ENCODE measurements at places on chromosomes 5 and 9.

GRCh38 chr9:79757881-79758669 lies 186.3 kb downstream of the TLE4 start:
- no peak for DNase-seq

- DNase-seq = no peak
Observed at GRCh38 chr5:137616046-137616445, 116.9 kb upstream of the SPOCK1 start.

DNA sequence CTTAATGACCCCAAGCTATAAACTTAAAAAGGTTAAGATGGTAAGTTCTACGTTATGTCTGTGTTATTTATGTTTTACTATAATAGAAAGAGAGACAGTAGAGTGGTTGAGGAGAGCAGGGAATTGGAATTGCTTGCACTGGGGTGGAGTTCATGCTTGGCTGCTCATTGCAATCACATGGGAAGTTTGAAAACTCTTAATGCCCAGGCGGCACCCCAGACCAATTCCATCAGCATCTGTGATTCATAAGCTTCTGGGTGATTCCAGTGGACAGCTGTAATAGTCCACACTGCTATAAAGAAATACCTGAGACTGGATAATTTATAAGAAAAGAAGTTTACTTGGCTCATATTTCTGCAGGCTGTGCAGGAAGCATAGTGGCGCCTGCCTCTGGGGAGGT lies 323.9 kb upstream of the MSX2 start:
- no peak for DNase-seq

DNA sequence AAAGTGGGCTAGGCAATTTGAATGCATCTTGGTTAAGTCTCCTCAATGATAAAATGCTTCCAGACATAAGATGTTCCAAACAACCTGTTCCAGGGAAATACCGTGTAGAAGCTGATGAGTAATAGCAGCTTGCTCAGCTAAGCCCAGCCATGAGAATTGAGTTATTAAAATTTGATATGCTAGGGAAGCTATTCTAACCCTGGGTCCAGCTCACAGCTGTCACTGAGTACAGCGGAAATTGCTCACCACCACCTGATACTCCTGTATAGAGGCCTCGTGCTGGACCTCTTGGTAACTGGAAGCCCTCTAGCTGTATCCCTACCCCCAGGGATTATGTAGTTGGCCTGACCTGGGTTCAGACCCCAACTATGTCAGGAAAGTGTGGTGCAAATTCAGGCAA lies 521.3 kb upstream of the TRPC7 start:
- DNase-seq = no peak

DNA sequence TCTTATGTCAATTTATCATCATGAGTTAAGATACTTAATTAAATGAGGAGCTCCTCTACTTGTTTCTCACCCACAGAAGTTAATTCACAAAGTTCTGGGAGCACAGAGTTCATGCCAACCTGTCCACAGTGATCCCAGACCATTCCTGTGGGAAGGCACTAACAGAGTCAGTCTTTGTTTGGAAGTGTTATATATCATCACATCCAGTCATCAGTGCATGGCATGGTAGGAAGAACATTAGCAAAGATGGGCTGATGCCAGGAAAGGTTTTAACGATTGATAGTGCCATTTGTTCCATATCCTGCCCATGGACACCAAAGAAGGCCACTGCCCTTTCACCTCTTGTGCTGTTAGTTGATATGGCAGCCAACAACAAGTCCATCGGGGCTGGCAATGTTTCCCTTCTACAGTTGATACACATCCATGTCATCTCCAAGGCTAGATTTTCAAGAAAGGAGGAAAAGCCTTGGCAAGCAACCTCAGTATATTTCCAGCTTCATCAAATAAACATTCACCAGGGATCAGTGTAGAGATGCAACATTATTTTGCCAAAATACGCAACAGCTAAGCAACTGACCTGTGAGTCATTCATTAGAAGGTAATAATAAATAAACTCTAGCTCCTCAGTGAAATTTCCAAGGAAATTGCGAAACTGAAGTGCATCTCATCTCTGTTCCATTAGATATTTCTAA lies 169.6 kb downstream of the RORB start:
- DNase-seq = no peak

DNA sequence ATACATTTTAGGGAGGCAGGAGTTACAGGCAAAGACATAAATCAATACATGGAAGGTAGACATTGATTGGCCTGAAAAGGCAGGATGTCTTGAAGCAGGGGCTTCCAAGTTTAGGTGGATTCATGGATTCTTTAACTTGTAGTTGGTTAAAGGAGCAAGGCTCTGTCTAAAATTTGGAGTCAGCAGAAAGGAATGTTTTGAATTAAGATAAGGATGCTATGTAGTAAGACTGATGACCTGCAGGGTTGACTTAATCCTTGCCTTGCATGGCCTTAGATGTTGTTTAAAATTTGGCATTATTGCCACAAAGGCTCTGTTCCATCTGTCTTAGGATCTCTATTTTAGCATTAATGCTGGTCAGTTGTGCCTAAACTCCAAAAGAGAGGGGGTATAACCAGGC lies 171.3 kb downstream of the C5orf15 start:
- DNase-seq = no peak

DNA sequence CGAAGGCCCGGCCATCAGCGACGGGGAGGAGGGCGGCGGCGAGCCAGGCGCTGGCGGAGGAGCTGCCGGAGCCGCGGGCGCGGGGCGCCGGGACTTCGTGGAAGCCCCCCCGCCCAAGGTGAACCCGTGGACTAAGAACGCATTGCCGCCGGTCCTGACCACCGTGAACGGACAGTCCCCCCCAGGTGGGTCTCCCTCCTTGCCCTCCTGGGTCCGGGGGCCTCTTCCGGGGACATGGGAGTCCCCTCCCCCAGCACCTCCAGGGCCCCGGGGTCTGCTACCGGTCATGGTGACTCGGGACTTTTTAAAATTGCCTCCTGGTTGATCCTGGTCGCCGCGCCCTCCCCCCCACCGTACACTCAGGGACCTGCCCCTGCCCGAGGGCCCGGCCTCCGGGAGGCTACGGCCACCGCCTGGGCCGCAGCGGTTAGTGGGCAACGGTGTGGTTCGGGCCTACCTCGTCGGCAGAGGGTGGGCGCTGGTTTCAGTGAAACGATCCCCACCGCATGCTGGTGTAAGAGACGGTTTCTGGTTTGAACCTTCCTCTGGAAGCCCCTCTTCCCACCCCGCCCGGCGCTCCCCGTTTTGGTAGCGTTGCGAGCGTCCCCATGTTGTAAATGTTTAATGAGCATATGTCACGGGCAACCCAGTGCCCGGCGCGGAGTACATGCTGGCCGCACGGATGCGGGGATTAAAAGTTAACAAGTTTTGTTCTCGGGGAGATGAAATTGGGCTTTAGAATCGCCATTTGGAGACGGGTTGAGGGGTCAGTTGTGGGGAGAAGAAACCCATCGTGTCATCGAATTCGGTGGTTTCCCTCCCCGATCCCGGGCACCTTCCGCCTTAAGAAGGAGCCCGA lies 1.1 kb downstream of the LARP1 start:
- peak; percentile 30 for DNase-seq

DNA sequence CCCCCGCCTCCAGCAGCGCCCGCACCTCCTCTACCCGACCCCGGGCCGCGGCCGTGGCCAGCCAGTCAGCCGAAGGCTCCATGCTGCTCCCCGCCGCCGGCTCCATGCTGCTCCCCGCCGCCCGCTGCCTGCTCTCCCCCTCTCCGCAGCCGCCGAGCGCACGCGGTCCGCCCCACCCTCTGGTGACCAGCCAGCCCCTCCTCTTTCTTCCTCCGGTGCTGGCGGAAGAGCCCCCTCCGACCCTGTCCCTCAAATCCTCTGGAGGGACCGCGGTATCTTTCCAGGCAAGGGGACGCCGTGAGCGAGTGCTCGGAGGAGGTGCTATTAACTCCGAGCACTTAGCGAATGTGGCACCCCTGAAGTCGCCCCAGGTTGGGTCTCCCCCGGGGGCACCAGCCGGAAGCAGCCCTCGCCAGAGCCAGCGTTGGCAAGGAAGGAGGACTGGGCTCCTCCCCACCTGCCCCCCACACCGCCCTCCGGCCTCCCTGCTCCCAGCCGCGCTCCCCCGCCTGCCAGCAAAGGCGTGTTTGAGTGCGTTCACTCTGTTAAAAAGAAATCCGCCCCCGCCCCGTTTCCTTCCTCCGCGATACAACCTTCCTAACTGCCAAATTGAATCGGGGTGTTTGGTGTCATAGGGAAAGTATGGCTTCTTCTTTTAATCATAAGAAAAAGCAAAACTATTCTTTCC lies 19.3 kb downstream of the CDKN2A start:
- DNase-seq = peak; percentile 30

GRCh38 chr9:3059781-3060468 lies 216.0 kb upstream of the PUM3 start:
- no peak for DNase-seq

- DNase-seq = no peak
Observed at GRCh38 chr5:122541388-122541787, 229.4 kb downstream of the SNCAIP start.

- no peak for DNase-seq
Observed at GRCh38 chr5:1772634-1773033, 27.0 kb downstream of the MRPL36 start.

GRCh38 chr9:101458963-101459631 lies 23.5 kb upstream of the ALDOB start:
- DNase-seq = no peak

DNA sequence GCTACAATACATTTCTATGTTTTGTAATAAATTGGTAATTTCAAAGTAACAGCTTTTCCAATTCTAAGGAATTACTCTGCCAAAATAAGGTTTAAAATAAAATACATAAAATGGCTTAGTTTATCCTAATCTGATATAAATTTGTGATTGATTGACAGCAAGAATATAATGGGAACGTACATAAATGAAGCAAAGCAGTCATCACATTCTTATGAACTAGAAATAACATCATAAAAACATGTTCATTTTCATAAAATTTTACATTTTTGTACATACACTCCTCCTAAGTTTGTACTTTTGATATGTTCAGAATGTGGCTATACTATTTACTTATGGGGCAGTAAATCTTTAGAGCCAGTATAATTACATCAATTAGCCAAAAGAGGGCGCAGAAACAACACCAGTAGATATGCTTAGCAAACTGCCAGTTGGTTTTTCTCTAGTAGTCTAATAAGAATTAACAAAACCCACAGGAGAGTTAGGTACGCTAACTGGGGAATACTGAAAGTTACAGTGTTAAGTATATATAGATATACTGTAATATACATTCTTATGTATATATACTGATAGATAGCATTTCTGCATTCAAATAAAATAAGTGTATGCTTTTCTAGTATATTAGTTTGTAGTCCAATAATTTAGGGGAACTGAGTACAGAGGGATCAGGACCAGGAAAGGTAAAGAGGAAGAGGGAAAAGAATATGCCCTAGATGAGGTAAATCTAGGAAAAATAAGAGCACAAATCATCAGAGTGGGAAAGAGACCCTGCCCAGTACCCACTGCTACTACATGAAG lies 76.8 kb downstream of the ZDHHC21 start:
- DNase-seq = no peak

DNA sequence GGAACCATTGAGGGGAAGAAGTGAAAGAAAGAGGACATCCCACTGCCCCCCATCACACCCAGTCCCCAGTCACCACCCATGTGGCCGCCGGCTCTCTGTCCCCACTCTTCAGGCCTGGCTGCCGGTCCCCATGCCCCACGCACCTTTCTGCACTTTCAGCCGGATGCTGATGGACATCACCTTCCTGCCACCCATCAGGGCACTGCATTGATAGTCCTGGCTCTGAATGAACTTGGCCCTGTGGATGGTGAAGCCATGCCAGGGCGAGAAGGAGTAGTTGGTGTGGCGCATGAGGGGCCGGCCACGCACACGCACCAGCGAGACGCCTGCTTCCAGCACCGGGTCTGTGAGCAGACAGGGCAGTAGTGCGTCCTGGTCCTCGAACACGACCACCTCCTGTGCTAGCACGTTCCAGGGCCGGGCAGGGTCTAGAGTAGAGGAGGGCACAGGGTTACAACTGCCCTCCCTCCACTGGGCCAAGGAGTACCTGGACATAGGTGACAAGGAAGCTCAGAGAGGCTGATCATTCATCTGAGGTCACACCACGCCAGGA lies 6.4 kb downstream of the CSF1R start:
- no peak for DNase-seq

DNA sequence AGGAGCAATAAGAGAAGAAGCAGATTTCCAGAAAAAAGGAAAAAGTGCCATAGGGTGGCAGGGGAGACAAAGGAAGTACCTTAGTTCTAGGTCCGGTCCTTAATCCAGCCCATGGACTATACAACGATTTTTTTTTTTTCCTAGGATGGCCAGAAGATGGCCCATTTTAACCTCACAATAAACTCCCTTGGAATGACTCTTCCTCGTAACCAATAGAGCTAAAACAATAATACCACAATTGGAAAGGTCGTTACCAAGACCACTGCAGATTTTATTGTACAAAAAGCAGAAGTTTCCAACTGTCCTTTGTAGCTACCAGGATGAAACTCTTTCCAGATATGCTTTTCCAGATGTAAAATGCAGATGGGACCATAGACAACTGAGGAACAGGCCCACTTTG lies 34.4 kb upstream of the SSBP2 start:
- no peak for DNase-seq

GRCh38 chr9:72506615-72507014 lies 14.8 kb upstream of the TMC1 start:
- DNase-seq = no peak

GRCh38 chr9:34744295-34745221 lies 34.6 kb upstream of the CCL21 start:
- DNase-seq = no peak

- no peak for DNase-seq
Observed at GRCh38 chr9:100129772-100130171, 30.7 kb downstream of the INVS start.

DNA sequence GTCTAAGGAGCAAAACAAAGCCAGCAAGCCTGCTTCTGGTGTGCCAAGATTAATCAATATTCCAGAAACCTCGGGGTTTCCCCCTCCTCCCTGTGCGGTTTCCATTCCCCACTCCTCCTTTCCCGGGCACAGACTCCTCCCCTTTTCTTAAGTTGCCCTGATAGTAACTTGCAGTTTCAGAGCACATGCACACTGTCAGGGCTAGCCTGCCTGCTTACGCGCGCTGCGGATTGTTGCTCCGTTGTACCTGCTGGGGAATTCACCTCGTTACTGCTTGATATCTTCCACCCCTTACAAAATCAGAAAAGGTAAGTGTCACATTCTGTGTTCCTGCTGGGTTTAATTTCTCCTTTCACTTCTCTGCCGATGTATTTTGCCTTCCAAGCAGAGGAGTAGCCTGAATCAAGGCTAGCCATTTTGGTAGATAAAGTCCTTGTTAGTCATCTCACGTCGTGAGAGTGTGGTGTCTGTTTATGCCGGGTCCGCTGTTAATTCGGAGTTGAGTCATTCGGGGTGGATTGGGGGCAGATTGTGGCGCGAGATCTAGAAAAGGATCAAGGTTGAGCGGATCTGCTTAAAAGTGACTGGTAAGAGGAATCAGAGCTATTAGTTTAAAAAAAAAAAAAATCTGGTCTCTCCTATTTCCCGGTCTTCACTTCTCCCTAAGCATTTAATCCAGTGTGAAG lies at the start of gene SLC1A3:
TSS of gene SLC1A3 (plus strand) at position 179 of the 686 bp plus-strand sequence. CDS start 1,818 bp downstream, outside the sequence.
- DNase-seq = peak; percentile 34

GRCh38 chr5:38494763-38495162 lies 61.7 kb downstream of the LIFR start:
- DNase-seq = no peak

DNA sequence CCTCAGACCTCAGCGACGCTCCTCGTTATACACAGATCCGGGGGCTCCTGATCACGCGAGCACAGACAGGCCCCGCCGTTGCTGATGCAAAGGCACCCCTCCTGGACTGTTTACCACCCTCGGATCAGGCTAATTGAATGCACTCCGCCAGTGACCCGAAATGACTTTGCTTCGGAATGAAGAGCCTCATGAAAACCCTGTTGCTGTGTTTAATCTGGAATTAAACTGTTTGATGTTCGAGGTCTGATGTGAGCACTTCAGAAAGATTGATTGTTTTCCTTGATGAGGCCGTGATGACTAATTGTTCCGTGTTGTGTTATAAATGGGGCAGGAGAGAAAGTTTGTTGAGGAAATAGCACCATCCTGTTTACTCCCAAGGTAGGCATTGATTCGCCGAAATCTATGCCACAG lies 190.5 kb upstream of the PPP1R26 start:
- DNase-seq = no peak

Data from stimulated activated CD4-positive, alpha-beta T cell treated with anti-CD3 and anti-CD28 coated beads, Interleukin-12 subunit alpha, Interleukin-12 subunit beta, amount 100 ng/mL, for 48 hours (primary cell).